ENCODE measurements at places on chromosomes 2 and 18. TPM values are rescaled to one million over a fixed set of nuclear protein-coding genes. Genes with fewer than 3 reads are reported as not detected.

TRPM8 gene
- total RNA-seq, result not detected

DNA sequence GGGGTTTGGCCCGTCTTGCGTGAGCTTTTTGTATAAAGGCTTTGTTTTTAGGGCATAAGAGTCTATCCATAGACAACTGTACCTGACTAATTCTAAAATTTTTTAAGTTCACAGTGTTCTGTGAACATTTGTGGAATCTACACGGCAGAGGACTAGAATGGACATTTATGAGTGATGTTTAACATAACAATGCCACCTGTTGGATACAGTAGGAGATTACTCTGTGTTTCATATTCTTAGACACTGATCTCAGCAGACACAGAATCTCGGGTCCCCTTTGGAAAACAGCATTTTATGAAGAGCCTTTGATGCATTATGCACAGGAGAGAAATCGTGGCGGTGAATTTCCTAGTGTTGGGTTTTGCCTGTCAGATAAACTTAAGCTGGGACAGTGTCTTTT lies 752.2 kb downstream of the DPP10 start:
- DNase-seq, result no peak

DNA sequence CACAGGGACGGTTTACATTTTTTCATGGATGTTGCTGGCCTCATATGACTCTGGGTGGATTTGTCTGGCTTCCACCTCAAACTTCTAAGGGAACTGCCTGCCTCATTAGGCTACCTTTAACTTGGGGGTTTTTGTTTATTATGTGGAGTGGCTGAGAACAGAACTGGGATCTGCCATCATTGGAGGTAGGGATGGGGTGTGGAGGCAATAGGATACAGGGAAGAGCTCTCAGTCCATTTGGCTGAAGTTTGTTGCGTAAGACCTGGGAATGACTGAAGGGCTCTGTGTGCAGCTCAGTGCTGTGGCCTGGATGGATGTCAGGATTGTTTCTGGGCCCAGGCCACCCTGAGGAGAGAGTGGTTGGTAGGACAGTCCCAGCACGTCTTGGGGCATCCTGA lies 31.2 kb downstream of the ASB1 start:
- DNase-seq, result no peak

DNA sequence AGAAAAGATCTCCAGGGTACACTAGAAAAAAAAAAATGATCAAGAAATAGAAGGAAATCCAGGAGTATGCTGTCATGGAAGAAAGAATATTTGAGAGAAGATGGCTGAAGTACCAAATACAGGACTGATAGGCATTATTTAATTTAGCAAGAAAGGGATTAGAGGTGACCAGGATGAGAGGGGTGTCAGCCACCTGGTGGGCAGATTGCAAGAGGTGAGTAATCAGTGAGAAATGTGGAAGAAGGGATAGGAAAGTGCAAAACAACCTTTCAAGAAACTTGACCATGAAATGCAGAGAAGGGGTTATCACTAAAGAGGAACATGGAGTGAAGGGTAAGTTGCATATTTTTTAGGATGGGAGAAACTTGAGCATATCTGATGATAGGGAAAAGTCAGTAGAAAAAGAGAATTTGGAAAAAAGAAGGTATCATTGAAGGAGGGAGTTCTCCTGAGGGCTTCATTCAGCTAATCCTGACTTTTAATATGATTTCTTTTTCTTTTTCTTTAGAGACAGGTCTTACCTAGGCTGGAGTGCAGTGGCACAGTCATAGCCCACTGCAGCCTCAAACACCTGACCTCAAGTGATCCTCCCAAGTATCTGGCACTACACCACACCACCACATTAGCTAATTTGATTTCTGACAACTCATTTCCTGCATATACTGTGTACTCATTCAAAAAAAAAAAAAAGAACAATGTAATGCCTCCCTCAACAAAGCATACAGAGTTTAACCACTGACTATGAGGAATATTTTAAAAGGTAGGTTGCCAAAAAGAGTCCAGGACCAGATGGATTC lies 101.3 kb downstream of the LRP2 start:
- no peak for DNase-seq

GRCh38 chr2:136612079-136612478 lies 153.3 kb upstream of the THSD7B start:
- no peak for DNase-seq

DNA sequence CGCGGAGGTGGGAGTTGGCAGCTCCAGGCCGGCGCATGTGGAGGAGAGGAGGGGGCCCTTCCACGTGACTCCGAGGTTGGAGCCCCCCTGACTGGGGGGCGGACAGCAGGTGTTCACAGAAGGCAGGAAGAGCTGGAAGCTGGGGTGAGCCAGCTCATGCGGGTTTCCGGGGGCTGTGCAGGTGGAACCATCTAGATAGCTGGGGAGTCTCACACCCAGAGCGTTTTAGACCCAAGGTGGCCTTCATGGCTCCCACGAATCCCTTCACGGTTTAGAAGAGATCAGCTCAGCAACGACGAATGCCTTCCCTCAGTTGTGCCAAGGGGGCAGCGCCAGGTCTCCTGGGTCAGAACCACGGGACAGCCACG lies 740.5 kb upstream of the SALL3 start:
- no peak for DNase-seq

DNA sequence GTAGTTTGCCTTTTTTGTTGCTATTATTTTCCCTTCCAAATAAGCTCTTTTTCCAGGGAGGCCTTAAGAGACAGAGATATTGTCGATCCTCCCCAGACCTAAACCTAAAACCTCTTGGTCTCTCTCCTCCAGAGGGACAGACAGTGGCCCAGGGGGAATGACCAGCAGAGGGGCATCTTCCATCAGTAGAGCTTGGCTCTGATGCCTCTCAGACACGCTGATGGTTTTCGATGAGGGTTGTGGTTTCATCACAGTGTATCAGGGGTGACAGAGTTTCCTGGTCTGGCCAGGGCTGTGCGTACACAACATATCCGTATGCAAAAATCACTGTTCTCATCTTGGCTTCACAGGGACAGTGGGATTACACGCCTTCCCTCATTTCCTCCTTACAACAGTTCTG lies 68.6 kb downstream of the GATA6 start:
- DNase-seq, result no peak

DNA sequence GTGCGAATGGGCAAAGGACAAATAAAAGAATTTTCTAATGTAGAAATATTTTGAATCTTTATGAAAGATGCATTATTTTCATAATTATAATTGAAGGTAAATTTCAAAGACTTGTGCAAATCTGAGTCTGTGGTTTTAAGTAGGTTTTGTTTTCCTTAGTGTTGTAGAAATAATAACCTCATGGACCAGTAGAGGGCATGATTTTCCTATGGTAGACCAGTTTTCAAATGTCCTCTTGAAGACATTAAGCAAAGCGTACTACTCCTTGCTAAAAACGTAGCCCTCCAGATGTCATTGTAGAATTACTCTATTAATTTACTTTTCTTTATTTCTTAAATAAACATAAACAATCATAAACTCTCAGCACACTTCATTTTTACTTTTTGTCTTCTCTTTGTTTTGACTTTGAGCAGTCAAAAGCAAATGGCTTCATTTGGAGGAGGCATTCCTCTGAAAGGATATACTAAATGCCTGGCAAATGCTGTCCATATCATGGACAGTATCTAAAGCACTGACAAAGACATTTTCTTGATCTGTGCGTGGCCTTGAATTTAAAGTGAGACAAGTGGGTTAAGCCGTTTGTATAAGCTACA lies 85.8 kb upstream of the FAM237A start:
- no peak for DNase-seq

DNA sequence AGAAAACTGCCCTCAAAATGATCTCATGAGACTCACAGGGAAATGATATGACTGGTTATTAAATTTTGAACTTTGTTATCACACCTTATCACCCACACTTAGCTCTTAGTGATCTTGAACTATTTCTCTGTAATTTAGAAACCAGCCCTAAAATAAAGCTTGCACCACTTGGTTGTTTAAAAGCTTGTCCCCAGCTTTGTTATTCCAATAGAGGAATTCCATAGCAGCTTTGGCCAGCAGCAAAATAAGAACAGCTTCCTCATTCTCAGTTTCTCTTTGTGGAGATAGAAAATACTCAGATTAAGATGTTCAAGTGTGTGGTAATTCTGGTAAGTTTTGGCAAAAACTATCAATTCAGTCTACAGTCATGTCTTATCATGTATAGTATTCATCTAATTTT lies 54.4 kb upstream of the CCDC68 start:
- DNase-seq, result no peak

DNA sequence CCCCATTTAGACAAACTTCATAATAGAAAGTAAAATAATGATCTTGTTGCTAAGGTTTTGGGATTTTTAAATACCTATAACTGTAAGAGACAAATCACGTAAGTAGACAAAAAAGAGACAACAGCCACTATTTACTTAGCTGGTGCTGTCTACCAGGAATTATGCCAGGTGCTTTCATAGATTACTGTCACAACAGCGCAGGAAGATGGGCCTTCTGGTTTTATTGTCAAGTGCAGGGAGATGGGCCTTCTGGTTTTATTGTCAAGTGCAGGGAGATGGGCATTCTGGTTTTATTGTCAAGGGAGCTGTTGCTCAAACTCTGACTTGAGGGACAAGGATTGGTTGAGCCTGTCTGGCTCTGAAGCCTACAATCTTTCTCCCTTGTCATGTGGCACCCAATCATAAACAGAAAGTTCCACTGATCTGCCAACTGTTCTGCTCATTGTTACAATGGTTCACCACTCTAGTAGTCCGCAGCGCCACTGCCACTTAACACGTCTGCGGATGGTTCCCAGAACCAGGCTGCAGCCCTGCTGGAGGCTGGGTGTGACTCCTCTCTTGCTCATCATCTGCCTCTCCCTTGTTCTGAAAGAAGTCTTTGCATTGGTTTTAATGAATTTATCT lies 95.0 kb downstream of the RNF144A start:
- no peak for DNase-seq

GRCh38 chr18:66729442-66730239 lies 125.8 kb upstream of the CDH19 start:
- DNase-seq, result no peak

- DNase-seq, result no peak
Observed at GRCh38 chr2:101985793-101986164, 6.0 kb upstream of the IL1R2 start.

GRCh38 chr2:113981404-113982134 lies 91.7 kb downstream of the ACTR3 start:
- no peak for DNase-seq
